Chondrocyte (in vitro differentiated cells): ENCODE measurements at places on chromosomes 2 and 18. TPM values are rescaled to one million over a fixed set of nuclear protein-coding genes. Genes with fewer than 3 reads are reported as not detected.

Gene DGKD
- 56.9 to 67.1 TPM (median 66.3 TPM) in 3 replicates for total RNA-seq

Gene ABCB11
- not detected in 3 replicates for total RNA-seq

Gene RAD51AP2
- total RNA-seq = not detected in 3 replicates

Gene IL1F10
- not detected in 3 replicates for total RNA-seq

Gene TEKT4
- total RNA-seq = not detected in 3 replicates

Gene SP9
- not detected in 3 replicates for total RNA-seq

Gene GBX2
- total RNA-seq = 12.5 to 17.8 TPM (median 16.7 TPM) in 3 replicates
